T1000 (cell line): ENCODE measurements at places on chromosomes 7 and 10.

- DNase-seq, result no peak
Measured at GRCh38 chr7:109476409-109476808, 906.7 kb downstream of the DNAJB9 start.

DNA sequence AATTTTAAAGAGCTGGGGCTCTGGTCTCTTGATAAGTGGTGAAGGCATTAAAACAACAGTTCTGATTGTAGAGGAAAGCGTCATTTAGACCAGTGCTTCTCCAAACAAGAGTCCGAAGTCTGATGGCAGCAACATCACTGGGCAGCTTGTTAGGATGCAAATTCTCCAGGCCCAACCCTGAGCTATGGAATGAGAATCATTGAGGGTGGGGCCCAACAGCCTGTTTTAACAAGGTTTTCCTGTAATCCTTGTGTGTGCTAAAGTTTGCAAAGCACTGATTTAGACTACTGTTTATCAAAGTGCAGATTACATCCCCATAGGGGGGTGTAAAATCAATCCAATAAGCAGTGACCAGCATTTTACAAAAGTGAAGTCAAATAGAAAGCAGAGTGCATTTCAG, 2.6 kb upstream of the ZNRF2 start:
- DNase-seq, result no peak

GRCh38 chr7:122676466-122676865, 22.5 kb downstream of the RNF133 start:
- no peak for DNase-seq

- no peak for DNase-seq
Measured at GRCh38 chr10:96358851-96359540, at the start of gene OPALIN. OPALIN (minus strand) TSS chr10:96359002; CDS start chr10:96358896, 106 bp downstream.

- DNase-seq, result no peak
Measured at GRCh38 chr10:3995302-3996210, 210.5 kb upstream of the KLF6 start.

- no peak for DNase-seq
Measured at GRCh38 chr7:117066668-117067067, 113.4 kb downstream of the ST7 start.

GRCh38 chr7:111736552-111736874, 174.2 kb upstream of the IMMP2L start:
- DNase-seq, result no peak

- DNase-seq, result no peak
Measured at GRCh38 chr7:140060788-140061606, 1.8 kb downstream of the PARP12 start.

DNA sequence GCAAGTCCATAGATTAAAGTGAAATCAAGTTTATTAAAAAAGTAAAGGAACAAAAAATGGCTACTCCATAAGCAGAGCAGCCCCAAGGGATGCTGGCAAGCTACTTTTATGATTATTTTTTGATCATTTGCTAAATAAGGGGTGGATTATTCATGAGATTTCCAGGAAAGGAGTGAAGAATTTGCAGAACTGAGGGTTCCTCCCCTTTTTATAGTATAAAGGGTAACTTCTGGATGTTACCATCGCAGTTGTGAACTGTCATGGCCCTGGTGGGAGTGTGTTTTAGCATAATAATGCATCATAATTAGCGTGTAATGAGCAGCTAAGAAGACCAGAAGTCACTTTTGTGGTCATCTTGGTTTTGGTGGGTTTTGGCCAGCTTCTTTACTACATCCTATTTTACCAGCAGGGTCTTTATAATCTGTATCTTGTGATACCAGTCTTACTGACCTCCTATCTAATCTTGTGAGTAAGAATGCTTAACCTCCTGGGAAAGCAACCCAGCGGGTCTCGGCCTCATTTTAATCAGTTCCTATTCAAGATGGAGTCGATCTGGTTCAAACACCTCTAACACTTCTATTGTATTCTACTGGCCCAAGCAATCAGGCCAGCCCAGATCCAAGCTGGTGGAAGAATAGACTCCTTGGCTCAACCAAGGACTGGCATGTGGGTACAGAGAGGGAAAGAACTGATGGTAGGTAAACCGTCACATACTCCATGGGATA, 87.9 kb upstream of the NPSR1 start:
- DNase-seq, result no peak

DNA sequence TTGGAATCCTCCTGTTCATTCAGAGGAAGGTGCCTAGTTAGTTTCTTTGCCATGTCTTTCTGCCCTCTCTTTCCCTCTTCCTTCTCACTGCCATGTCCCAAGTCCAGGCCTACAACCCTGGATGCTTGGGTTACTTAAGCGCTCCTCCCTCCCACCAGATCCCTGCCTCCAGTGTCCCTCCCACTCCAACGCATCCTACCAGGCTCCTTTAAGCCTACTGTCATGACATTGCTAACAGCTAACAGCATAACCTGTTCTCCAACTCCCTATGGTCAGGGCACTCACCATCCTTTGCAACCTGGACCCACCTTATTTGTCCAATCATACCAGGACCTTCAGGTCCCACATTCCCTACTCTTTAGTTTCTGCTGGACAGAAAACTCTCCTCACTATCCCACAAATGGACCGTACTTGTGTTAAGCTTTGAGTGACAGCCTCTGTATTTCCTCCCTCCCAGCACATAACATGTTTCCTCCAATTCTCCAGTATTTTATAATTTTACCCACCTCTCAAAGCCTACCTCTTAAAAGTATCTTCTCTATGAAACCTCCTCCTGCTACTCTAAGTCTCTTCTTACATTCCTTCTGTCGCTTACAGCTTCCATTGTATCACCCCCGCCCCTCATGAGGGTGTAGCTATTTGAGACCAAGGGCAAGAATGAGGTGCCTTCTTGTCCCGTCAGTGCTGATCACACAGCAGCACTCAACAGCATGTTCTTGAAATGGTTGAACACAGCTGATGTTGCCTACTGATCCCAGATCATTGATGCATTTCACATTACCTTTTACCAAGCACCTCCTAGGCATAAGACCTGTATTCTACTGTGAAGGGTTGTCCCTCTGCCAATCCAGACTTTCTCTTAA, 1.7 kb downstream of the BLNK start:
- no peak for DNase-seq

DNA sequence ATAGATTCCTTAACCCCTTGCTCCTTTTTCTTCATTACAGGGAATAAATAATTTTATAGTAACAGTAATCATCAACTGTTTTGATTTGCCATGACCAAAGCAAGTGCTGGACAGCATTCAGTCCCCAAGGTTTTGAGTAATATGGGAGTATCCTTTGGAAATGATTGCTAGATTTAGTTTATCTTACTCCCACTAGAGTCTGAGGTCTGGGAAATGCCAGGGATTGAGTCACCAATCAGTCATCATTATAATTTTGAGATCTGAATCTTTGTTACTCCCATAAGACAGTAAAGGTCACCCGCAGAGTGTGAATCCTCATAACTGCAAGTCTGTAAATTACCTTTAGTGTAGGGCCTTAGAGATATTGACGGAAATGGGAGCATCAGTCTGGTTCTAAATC, 133.7 kb upstream of the SEMA3E start:
- DNase-seq, result peak; percentile 2

DNA sequence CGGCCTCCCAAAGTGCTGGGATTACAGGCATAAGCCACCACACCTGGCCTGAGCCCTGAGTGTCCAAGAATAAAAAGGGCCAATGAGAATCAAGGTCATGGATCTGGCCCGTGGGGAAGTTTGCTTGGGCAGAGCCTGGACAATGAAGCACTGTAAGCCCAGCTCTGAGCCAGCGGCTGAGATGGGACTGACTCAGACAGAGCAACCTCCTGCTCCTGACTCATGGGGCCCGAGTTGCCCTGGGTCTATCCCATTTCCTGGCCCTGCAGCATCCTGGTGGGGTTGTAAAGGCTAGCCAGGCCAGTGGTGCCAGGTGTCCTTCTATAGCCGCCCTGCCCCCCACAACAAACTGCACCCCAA, 5.2 kb upstream of the MYH16 start:
- peak; percentile 47 for DNase-seq

GRCh38 chr10:75652146-75652740, 220.8 kb downstream of the LRMDA start:
- DNase-seq, result no peak

DNA sequence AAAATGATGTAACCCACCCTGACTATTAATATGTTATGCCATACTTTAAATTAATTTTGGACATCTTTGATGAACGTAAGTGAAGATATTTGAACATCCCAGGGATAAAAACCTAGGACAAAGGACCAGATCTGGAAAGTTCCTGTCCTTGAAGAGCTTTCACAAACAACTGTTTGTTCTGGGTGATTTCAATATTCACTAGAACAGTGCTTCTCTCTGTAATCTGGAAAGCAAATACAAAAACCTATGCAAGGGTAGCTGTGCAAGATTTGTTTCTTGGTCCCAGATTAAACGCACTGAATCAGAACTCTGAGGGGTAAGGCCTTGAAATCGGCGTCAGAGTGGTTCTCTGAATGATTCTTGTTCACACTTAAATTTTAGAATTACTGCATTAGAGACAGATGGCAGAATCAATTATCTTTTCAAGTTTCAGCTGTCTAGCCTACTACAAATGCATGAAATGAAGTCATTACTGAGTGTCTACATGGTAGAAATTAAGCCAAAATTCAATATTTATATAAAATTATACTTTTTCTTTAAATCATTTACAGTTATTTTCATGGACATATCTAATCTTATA, 69.6 kb upstream of the CSTF2T start:
- DNase-seq, result no peak

DNA sequence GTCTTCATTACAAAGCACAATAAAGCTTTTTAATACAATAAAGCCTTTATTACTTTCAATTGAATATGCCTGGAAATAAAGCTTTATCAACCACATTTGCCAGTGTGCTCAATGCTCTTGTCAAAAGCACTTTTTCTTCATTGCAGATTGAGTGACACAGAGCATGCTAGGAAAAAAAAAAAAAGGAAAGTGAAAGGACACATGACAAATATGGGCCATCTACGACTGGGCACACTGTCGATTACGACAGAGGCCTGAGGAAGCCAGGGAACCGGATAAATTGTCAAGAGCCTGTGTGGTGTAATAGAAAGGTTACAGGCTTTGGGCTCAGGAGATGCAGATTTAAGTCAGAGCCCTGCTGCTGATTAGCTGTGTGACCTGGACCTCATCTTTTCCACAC, 84.8 kb upstream of the LRGUK start:
- DNase-seq, result no peak

- DNase-seq, result no peak
Measured at GRCh38 chr7:18177815-18178660, 150.4 kb upstream of the PRPS1L1 start.

GRCh38 chr10:51532044-51532443, 167.4 kb downstream of the CSTF2T start:
- DNase-seq, result no peak

- DNase-seq, result no peak
Measured at GRCh38 chr10:103547391-103547946, 54.0 kb downstream of the NEURL1 start.

GRCh38 chr10:33860552-33860951, 526.1 kb upstream of the NRP1 start:
- DNase-seq, result no peak

DNA sequence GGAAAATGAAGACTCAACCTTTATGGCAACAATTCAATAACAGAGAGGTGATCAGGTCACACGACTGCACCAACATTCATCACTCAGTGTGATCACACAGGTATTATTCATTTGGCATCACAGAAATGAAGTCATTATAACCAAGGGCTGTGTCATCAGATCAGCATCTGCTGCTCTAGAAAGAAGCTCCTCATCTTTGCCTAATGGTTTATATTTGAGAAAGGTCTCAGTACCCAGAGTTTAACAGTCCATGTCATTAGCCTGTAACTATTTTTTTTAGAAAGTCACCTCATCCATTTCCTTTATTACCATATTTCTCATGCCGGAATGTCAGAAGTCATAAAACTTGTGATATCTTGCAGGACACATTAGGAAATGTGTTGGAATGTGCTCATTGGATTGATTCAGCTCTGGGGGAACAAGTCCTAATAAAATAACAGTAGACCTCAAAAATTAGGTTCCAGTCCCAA, 45.1 kb upstream of the PRKG1 start:
- DNase-seq, result no peak

DNA sequence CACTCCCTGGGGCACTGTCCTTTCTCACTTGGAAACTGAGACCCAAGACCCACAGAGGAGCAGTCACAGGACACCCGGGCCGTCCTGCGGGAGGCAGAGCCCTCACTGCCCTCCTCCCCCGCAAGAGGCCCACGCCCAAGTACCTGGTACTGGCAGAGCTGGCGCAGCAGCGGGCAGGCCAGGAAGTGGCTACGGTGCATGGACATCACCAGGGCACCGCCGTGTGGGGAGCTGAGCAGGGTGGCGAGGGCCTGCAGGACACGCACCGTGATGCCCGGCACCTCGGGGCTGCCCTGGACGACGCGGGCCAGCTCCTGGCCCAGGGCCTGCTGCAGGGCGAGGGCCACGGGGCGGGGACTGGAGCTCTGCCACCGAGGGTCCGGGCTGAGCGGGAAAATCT, 20.0 kb upstream of the MICALL2 start:
- no peak for DNase-seq

GRCh38 chr10:28798964-28799363, 121.6 kb downstream of the BAMBI start:
- DNase-seq, result no peak

GRCh38 chr7:10824154-10824553, 149.5 kb upstream of the PHF14 start:
- no peak for DNase-seq

- DNase-seq, result peak; percentile 21
Measured at GRCh38 chr10:92689663-92690210, at the start of gene HHEX. HHEX (plus strand) TSS chr10:92689955; CDS start chr10:92689987, 32 bp downstream.

- peak; percentile 98 for DNase-seq
Measured at GRCh38 chr10:97425964-97426775, at the start of gene PGAM1. PGAM1 (plus strand) TSS chr10:97426191; CDS start chr10:97426308, 117 bp downstream.

GRCh38 chr7:3239291-3239691, 61.8 kb upstream of the SDK1 start:
- no peak for DNase-seq

- no peak for DNase-seq
Measured at GRCh38 chr7:132063800-132064199, 507.4 kb upstream of the PODXL start.
